Activated CD8-positive, alpha-beta memory T cell treated with anti-CD3 and anti-CD28 coated beads for 4 hours (primary cell): ENCODE measurements at places on chromosomes 3 and 15.

GRCh38 chr15:68819495-68820294 is 1.0 kb downstream of the ANP32A start:
- no peak for DNase-seq

- no peak for DNase-seq
These were observed 46.9 kb upstream of the SLC7A14 start for GRCh38 chr3:170632780-170633179.

DNA sequence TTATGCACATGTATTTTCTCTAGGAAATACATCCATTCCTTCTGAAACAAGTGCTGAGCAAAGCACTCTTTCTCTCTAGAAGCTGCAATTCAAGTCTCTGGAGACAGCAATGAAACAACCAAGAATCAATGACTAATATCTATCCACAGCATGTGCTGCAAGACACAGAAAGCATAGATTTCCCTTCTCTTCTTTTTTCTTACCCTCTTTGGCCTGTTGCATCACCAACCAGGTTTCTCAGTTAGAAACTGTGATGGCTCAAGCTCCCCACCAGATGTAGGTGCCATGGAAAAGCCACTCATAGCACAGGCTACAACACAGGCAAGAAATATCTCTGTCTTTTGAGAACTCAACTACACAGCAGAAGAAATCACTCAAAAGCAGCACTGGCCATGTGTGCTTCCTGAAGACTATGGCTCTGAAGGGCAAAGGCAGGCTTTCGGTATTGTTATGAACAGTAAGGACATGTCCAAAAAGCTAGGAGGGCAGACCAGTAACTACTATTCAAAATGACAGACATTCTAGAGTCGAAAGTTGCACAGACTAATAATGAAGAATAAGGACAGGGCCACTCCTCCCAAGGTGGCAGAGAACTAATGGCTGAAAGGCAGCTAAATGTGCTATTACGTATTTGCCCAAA is 15.5 kb downstream of the ZDHHC3 start:
- no peak for DNase-seq

DNA sequence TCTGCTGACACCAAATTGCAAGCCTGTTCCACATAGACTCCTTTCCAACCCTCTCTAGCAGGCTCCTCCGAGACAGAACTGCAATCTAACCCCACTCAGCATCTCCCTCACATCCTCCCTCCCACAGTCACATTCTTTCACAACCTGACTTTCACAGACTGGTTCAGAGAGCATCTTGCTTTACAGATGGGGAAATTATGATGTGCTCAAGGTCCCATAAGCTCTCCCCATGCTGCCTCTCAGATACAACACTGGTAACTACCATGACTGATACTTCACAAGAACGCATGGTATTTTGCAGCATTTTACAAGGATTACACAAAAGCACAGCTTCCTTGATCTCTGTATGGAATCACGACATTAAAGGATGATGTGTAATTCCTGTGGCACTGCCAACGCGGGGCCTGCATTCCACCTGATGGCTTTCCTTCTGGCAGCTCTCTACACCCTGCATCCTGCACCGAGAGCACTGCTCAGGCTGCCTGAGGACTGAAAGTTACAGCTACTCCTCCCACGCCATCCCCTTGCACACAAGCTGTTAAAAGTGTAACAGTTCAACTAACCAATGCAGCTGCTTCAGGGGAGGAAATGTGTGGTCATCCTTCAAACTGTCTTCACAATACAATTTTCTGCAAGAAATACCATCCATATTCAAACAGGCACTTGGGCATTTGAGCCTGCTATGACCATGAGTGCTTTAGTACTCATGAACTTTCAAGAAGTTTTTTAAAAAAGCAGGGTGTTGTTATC is 27.6 kb downstream of the TBC1D2B start:
- DNase-seq, result peak; percentile 57

DNA sequence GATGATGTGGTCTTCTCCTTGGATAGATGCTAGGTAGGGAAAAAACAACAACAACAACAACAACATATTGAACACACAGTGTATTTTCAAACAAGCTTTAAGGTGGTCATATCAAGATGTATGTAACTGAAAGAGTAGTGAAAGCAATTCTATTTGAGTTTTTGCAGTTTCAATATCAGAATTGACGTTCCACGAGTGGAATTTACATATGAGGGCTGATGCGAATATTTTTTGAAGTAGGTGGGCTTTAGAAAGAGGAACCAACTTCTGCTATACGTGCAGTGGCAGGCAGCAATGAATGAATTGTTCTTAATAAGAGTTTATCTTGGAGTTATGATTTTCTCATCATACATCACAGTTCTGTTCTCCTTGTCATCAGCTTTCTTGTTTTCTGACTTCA is 151.9 kb upstream of the CNTN3 start:
- no peak for DNase-seq

DNA sequence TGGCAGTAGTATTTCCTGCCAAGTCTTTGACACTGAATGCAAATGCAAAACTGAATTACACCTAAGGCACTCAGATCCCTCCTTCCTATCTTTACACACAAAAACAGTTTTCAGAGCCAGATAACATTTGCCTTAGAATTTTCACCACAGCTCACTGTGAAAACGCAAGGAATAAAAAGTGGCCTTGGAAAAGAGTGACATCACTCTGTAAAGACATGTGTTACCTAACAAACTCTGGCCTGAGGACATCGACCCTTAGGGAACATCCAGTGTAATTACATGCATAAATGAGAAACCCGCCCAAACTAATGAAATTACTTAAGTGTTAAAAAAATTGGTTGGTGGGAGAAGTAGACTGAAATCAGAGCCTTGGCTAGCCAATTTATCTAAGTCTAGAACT is 88.9 kb downstream of the PLOD2 start:
- DNase-seq, result no peak
